ENCODE measurements at places on chromosomes 1 and 21.

DNA sequence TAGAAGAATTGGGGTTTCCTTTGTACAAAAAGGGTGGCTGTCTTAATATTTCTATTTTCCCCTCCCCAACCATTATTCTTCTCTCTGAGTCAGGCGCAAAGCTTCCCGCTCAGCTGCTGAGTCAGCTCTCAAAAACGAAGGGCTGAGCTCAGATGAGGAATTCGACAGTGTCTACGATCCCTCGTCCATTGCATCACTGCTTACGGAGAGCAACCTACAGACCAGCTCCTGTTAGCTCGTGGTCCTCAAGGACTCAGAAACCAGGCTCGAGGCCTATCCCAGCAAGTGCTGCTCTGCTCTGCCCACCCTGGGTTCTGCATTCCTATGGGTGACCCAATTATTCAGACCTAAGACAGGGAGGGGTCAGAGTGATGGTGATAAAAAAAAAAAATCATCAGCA is 3.0 kb upstream of the TUFT1 start:
- DNase-seq: no peak

- no peak for DNase-seq
Measured at GRCh38 chr1:226201029-226201593, 14.6 kb upstream of the ACBD3 start.

- DNase-seq: no peak
Measured at GRCh38 chr1:169682071-169682470, 29.3 kb downstream of the SELL start.

DNA sequence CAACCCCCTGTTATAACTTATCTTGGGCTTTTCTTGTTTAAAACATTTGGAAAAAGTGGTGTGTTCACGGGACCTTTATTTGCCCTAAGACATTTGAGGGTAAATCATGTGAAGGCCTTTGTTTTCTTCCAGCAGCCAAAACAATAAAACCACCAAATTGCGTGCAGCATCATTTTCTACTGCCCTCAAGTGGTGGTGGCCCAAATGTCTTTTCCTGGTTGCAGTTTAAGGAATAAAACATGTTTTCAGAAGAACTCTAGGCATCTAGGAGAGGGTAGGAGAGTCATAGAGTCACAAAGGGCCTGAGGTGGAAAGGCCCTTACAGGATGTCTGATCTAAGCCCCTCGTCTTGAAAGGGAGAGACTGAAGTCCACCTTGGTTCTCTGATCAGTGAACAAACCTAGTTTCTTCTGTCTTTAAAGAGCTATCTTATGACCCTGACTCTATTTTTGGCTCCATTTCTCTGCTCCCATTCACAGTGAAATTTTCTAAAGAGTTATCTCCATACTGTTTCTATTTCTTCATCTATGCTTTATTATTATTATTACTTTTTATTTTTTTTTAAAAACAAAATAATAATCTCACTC is 16.0 kb upstream of the EPS15 start:
- DNase-seq: peak; percentile 47

GRCh38 chr1:117815926-117816325 is 113.5 kb downstream of the GDAP2 start:
- DNase-seq: no peak

- DNase-seq: no peak
Measured at GRCh38 chr1:3505161-3505560, 50.7 kb downstream of the ARHGEF16 start.

GRCh38 chr1:169005776-169006175 is 100.7 kb upstream of the ATP1B1 start:
- no peak for DNase-seq

- DNase-seq: no peak
Measured at GRCh38 chr1:72516264-72516663, 233.9 kb upstream of the NEGR1 start.

- DNase-seq: no peak
Measured at GRCh38 chr1:96095849-96096612, 625.6 kb upstream of the PTBP2 start.

DNA sequence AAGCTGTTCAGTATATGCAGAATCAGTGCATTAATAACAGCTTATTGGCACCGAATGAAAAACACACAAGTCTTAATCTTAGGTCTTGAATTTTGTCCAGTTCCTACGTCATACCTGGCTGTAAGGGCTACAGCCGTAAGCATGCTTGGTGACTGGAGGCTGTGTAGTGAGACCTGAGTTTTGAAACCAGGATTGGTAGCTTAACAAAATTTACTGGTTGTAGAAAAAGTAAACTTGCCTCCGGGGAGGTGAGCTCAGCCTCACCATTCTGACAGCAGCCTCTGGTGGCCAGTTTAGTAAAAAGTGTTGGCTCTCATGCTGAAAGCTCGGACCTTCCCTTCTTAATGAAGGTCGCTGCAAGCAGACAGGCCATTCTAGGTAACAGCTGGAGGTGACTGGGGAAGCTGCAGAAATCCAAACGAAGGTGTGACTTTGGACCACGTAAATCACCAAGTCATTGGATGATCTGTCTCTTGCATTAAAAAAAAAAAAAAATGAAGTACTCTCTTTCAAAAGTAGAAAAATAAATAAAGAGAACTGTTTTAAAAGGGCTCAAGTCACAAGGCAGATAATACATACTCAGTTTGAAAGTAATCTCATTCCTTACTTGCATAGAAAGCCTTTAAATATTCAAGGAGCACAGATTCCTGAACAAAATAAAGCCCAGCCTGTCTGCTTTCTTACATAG is 48.9 kb downstream of the HLCS start:
- DNase-seq: peak; percentile 47

GRCh38 chr21:15826908-15827601 is 97.3 kb downstream of the USP25 start:
- no peak for DNase-seq

DNA sequence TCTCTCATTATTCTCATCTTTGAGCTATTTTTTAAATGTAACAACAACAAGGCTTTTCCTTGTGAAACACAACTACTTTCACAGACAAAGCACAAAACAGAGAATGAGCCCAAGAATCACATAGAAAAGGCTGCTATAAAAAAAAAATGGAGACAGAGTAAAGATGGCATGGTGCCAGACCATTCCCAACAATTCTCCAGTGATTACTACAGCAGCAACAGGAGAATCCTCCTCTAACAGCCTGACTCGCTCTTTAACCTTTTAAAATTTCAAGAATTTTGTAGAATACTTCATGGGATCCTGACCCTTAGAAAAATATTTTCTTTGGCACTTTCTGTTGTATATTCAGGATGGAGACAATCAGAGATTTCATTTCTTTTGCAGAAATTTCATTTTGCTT is 3.8 kb upstream of the BCAS2 start:
- no peak for DNase-seq

DNA sequence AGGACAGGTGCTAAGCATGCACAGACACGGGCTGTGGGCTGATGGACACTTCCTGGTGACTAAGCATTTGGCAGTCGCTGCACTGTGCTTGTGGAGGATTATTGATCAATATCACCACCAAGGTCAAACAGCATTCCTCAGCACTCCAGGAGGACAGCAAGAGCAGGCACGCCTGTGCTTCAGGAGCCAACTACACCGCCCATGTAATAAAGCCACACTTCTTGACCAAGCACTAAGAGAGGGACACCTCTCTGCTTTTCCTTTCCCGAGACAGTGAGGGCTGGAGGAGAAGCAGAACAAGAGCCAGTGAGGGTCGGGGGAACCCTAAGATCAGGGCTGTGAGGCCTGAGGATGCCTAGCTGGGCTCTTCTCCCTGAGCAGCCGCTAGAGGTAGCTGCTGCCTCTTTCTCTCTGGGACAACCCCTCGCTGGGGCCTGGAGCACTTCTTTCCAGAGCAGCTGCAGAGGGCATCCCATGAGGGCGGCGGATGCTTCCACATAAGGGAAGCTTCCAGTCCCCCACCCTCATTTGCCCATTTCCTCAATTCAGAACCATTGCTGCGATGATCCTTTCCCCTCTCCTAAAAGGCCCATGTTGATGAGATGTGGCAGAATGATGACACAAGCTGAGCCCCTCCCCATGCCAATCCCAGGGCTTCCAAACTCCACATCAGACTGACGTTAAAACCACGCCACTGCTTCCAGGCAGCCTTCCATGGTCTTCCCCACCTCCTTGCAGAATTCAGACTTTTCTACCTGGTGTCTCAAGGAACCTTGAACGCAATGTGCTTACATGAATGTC is 19.1 kb downstream of the RAB7B start:
- DNase-seq: peak; percentile 86

GRCh38 chr1:156118177-156118868 is 3.8 kb downstream of the LMNA start:
- peak; percentile 75 for DNase-seq

DNA sequence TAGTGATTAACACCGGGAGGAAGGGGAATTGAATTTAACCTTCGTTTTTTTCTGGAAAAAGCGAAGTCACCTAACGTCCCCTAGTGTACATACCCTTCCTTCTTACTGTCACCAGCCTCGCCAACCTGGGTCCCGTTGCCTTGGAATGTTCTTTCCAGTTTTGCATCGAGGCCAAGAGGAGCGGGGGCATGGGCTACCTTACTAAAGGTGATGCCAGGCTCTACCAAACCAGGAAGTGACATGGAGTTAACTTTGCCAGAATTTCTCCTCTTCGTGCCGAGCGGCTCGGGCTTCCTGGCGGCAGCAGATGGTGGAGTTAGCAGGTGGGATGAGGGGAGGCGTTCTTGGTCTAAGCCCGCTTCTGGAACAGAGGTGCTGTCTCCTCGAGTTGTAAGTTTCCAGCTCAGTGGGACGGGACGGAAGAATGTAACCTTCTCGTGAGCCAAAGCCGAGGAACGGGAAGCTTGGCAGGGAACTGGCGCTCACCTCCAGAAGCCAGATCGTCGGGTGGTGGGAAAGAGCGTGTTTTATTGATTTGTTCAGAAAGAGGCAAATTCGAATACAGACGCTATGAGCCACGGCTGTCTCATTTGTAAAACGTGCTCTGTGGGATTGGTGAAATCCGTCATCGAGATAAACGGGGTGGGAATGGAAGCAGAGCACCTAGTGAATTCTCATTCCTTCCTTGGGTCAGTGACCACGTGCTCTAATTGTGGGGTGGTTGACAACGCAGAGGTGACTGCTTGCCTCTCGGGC is 486 bp downstream of the NIPAL3 start:
- DNase-seq: no peak

DNA sequence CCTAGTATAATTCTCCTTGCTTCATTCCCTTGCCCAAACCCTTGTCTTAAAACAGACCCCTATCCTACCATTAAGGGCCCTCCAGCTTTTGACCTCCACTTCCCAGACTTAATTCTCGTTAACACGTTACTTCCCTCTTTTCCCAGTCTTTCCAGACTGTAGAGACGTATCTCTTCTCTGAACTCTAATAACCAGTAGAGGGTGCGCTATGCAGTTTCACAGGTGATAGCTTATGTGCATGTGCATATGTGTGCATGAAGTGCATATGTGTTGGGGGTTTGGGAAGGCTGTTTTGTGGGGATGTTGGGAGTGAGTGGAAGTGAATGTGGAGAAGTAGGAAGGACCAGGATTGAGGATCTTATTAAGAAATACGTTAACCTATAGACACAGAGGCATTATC is 78.1 kb upstream of the CCDC190 start:
- DNase-seq: no peak

- no peak for DNase-seq
Measured at GRCh38 chr1:185144233-185144632, 12.5 kb downstream of the TRMT1L start.

DNA sequence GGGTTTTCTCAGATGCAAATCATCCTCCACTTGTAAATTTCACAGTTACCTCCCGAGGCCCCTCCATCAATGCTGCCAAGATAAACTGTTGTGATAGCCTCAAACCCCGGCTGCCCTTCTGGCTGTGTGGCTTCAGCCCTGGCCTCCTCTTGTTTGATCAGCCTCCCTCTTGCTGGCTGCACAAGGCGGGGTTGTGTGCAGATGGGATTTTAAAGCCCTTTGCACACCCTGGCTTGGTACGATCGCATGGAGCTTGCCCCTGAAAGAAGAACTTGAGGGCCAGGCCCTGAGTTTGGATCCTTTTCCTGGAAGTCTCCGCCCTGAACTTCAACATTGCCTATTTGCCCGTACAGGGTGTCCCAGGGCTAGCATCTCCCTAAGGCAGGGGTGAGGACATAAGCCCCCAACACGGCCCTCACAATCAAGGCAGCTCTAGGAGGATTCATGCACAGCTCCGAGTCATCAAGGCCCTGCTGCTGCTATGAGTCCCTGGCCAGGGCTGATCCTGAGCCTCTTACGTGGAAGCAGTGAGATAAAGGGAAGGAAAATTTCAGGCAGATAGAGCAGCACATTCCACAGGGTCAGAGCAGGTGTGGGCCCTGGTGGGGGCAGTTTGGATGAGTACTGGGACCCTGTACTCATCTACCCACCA is 181.2 kb upstream of the VAMP3 start:
- no peak for DNase-seq

DNA sequence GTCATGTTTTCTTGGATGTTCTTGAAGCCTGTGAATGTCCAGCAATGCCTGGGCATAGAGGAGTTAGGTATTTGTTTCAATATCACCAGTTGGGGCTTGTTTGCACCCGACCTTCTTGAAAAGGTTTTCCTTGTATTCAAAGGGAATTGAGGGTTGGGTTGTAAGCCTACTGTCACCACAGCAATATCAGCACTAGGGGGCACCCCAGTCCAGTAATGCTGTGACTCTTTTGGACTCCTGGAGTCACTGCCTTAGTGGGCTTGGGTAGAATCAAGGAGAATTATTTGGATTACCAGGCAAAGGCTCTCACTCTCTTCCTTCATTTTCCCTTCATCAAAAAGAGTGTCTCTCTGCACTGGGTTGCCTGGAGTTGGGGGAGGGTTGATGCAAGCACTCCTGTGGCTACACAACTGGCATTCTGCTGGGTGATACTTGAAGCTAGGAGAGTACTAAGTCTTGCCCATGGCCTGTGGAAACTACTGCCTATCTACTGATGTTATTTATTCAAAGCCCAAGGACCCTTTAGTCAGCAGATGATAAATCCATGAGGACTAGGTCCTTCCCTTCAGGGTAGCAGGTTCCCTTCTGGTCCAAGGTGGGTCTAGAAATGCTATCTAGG is 34.5 kb downstream of the OR10R2 start:
- DNase-seq: no peak

DNA sequence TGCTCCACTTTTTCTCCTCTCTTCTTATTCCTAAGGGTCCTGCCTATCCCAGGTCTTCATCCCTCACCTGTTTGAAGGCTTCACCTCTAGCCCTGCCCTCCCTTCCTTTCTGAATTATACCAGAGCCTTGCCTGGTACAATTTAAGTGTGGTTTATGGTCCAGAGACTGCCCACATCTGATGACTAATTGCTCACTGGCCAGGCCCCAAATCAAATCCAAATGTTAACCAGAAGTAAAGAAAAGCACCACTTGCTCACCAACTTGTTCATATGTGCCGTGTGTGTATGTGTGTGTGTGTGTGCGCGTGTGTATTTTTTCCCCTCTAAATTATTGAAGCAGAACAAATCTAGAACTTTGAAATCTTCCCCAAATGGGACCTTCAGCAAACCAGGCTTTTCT is 26.4 kb downstream of the MYOM3 start:
- no peak for DNase-seq

GRCh38 chr1:218361298-218362065 is 16.3 kb downstream of the TGFB2 start:
- DNase-seq: no peak

Data from femur (tissue), 1 donor.